ENCODE measurements at places on chromosomes 5 and 9.

DNA sequence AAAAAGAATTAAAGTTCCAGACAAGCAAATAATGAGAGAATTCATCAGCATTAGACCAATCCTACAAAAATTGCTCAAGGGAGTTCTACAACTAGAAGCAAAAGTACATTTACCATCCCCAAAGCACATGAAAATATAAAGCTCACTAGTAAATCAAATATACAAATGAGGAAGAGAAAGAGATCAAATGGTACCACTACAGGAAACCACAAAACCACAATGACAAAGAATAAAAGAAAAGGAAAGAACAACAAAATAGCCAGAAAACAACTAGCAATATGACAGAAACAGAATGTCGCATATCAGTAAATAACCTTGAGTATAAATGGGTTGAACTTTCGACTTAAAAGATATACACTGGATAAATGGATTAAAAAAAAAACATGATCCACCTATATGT lies 739.0 kb downstream of the DTWD2 start:
- DNase-seq = no peak

GRCh38 chr9:34370970-34371880 lies 5.5 kb downstream of the MYORG start:
- no peak for DNase-seq

GRCh38 chr9:89122949-89123348 lies 55.7 kb downstream of the SHC3 start:
- no peak for DNase-seq

DNA sequence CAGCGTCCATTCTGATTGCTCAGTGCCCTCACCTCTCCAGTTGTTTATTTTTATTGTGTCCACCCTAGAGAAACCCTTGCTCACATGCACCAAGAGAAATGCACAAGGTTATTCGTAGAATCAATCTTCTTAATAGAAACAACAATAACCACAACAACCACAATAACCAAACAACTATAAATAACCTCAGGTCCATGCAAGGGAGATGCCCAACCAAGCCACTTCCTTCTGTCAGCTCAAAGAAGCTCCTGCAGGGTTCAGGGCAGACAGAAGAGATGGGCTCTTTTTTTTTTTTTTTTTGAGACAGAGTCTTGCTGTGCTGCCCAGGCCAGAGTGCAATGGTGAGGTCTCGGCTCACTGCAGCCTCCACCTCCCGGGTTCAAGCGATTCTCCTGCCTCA lies 14.9 kb upstream of the TCOF1 start:
- DNase-seq = no peak

- DNase-seq = no peak
Measured at GRCh38 chr9:87226896-87227295, 270.8 kb upstream of the DAPK1 start.

DNA sequence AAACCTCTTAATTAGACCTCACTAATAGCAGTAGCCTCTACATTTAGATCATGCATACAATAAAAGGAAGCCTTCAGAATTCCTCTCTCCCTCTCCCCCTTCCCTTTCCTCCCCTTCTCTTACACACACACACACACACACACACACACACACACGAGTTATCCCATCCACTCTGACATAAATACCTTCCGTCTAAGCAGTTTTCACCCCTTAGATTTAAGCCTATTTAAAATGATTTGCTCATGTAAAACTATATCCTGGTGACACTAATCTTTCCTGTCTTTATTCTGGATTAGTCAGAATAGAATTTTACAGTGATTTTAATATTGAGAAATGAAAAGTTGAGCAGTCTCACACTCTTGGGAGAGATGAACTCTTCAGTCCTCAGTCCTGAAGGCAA lies 35.0 kb downstream of the PRELID2 start:
- DNase-seq = no peak

DNA sequence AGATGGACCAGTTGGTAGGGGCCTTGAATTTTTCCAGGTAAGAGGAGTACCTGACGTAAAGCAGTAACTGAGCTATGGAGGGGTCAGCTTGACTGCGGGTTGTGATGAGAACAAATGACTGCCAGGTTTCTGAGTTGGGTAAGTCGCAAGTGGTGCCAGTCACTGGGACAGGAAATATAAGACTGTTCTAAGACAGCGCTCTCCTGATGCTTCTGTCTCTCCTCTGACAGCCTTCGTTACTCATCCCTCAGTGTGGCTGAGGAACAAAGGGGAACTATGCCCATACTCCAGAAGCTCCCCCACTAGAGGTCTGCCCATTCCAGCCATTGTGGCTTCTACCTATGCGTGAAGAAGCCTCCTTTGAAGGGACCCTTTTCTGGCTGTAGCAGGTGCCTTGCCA lies 13.3 kb downstream of the CAVIN4 start:
- DNase-seq = no peak

DNA sequence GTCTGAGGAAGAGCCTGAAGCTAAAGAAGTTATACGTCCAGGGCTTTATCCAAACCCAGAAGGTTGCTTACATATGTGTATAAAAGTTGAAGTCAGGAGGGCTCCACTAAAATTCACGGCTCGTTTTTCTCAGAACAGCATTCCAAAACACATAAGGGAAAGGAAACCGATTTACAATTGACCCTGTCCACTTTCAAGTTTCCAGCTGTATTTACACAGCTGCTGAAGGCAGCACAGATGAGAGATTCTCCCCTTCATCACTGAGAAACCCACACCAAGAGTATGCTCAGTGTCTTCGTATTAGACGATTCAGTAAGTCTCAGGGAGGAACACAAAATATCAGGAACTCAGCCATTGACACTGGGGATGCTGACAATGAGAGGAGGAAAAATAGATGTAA lies 5.9 kb upstream of the NREP start:
- no peak for DNase-seq

- no peak for DNase-seq
Measured at GRCh38 chr9:108525186-108525585, 330.6 kb downstream of the ACTL7B start.

- DNase-seq = no peak
Measured at GRCh38 chr9:112104901-112105300, 70.2 kb downstream of the SUSD1 start.

- no peak for DNase-seq
Measured at GRCh38 chr5:158905281-158905680, 194.4 kb downstream of the EBF1 start.

GRCh38 chr9:93587651-93588347 lies 11.4 kb downstream of the PHF2 start:
- DNase-seq = no peak

- no peak for DNase-seq
Measured at GRCh38 chr9:85569988-85570387, 171.8 kb downstream of the AGTPBP1 start.

All from stimulated activated CD8-positive, alpha-beta memory T cell treated with anti-CD3 and anti-CD28 coated beads, Interleukin-15, amount 100 ng/mL, for 48 hours (primary cell).